ENCODE measurements at places on chromosomes 16 and 17.

DNA sequence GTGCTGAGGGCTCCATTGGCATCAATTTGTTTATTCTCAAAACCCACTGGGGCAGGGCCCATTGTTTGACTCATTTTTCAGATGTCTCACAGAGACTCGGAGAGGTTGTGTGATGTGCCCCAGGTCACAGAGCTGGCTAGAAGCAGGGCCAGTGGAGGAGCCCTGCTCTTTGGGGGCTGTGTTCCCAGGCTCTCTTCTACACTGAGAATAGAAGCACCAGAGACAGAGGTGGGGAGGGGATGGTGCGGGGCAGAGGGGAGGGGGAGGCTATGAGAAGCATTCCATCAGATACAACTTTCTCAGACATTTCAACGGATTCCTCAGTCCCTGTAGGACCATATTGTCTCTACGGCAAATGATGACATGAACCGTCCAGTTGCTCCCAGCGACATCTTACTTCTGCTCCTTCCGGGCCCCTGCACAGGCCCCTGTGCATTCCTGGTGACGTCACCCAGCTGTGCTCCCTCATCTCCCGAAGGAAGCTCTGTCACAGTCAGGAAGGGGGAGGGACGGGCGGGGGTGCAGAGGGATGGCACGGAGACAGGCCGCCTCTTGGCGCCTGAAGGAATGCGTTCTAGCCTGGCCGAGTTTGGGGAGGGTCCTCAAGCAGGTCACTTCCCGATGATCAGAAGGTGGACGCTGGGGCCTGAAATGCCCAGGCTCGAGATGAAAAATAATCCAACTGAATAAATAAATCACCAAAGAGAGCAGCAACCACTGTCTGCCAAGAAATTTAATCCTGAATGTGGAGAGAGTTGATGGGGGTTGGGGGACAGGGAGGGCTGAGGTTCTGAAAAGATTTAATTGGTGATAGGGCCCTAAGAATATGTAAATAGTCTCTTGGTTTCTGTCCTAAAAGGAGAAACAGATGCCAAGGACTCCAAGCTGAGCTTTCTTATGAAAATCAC is 114.1 kb downstream of the NOG start:
- DNase-seq, result no peak

GRCh38 chr17:48237456-48237855 is 129.9 kb downstream of the SNX11 start:
- DNase-seq, result no peak

DNA sequence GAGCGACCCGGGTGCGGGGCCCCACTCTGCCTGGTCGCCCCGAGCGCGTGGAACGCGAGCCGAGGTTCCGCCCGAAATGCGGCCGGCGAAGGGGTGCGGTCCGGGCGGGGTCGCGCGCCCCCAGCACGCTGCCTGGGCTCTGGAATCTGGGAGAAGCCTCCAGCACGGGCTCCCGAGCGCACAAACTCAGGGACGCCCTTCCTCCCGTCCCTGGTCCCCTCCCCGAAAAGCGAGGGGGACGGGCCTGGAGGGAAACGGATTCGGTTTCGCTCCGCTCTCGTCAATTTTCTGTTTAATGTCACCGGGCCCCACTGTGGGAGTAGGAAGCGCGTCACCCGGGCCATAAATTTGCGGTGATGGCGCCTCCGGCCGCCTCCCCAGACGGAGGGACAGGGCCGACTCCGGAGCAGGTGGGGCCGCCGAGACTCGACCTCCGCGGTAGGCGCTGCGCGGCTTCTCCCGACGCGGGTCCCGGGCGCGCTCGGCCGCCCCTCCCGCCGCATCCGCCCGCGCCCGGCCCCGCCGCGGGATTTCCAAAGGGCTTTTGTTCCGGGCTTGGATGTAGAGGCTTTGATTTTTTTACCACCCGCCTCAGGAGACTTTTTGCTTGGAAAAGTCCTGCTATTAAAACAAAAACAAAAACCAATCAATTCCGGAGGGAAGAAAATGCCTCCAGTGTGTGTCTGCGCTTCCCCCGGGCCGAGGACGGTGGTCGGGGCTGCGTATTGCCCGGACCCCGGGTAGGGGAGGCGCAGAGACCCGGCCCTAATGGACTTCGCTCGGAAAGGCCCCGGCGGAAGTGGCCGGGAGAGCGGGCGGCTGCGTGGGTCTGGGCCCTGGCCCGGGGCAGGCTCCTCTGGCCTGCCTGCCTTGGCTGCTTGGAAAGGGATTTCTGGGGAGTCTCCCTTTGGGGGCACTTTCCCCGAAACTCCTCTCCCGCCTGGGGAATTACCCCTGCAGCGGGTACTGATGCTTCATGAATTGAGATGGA is 7.9 kb upstream of the BAHCC1 start:
- DNase-seq, result no peak

DNA sequence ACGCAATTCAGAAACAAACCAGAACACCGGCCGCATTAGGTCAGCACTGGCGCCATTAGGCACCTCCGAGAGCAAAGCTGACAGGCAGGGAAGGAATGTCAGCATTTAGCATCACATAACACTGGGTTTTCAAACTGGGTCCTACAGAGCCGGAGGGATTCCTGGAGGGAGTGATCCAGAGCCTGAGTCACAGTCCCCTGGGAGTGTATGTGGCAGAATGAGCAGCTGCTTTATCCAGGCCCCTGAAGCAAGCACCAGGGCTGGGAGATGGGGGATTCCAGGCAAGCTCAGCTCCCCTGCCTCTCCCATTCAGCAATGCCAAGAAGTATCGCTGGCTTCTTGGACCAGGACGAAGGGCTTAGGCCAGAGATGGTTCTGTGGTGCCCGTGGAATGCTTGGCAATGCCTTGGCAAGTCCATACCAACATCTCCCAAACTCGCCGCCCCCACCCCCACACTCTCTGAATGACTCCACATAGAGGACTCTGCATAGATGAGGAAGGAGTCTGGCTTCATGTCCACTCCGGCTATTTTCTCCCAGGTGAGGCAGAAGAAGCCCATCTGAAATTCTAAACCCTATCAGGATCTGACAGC is 20.4 kb downstream of the GAS7 start:
- DNase-seq, result no peak

DNA sequence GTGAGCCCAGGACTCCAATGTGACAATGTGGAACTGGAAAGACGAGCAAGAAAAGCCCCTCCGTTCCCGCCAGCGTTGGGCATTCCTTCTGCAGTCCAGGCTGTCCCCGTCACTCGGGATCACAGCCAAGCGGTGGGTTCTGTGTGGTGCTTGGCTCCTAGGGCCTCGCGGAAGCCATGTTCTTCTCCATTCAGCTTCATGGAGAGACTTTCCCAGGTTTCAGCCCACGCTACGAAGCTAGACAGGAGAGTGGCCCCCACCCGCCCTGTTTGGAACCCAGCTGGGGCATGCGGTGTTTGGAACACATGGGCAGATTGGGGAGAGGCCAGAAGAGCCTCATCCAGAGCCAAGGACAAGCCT is 5.8 kb downstream of the LMF1 start:
- no peak for DNase-seq
